ENCODE measurements at places on chromosomes 4 and X.

DNA sequence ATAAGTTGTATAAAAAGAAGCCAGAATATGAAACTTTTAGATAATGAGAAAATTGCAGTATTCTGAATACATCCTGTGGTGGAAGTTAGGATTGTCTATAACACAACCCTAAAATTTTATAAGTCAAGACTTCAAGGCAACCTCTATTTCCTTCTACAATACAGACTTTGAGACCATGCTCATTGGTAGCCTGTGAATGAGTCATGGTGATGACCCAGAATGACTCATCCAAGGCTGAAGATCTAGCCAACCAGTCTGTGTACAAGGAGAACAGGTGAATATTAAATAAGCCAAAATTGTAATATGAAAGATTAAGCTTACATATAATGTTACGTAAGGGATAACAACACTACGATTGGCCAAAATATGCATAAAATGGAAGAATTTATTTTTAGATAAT lies 475.9 kb upstream of the GALNT7 start:
- no peak for DNase-seq

DNA sequence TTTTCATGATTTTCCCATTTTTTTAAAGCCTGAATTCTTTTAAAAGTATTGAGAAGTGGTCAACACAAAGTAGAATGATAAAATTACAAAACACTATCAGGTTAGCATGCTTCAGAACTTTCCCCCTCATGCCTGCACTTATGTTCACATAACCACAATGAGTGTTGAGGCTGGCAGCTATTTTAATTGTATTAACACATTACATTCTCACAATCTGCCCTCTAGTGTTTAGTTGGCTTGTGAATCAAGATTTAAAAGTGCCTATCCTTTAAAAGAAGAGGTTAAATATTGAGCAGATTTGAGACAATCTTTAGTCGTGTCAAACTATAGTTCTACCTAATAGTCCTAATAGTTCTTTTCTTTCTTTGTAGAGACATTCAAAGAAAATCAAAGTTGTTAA lies 93.6 kb upstream of the NAP1L5 start:
- DNase-seq: peak; percentile 43

DNA sequence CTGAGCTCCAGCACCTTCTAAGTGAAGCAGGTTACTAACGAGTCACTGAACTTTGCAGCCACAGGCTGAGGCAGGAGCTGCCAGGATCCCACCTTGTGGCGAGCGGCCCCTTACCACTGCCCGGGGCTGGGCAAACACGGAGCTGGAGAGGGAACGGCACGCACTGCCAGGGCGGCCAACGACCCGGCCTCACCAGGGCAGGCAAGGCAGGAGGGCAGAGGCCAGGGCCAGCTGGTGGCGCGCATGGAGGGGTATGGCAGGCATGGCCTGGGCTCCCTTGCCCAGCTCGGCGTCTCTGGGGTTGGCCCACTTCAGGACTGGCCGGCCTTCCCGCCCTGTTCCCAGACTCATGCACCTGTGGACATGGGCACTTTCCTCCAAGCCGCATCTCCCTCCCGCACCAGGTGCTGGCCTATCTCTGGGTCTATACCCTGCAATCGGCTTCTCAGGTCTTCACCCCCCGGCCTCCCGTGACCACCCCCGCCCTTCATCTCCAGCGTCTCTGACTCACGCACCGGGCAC lies 64.9 kb downstream of the FAM53A start:
- no peak for DNase-seq

DNA sequence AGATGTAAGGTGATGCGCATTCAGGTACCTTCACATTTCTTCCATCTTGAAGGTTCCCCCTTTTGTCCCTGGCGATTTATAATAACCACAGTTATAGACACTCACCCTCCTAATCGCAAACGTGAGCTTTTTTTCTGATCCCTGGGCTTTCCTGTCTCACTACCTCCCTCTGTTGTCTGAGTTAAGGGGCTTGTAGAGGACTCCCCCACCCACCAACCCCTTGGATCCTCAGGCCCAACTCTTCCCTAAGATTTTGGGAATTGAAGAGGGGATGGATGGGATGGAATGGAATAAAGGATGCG lies 1.4 kb downstream of the CNKSR2 start:
- DNase-seq: no peak

DNA sequence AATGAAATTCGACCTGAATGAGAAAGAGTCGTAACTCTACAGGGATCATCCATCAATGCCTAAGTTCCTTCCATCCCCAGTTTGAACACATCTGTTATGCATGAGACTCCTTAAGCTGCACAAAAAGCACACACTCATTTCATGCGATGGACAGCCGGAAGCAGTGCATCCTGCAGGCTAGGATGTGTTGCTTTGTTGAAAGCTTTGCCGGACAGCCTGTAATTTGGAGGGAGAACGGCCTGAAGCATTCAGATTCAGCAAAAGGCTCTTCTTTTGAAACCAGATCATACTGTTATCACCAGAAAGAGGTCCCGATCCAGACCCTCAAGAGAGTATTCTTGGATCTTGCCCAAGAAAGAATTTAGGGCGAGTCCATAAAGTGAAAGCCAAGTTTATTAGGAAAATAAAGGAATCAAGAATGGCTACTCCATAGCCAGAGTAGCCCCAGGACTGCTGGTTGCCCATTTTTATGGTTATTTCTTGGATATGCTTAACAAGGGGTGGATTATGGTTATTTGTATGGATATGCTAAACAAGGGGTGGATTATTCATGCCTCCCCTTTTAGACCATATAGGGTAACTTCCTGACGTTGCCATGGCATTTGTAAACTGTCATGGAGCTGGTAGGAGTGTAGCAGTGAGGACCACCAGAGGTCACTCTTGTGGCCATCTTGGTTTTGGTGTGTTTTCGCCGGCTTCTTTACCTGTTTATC lies 48.1 kb upstream of the DHRSX start:
- peak; percentile 4 for DNase-seq

DNA sequence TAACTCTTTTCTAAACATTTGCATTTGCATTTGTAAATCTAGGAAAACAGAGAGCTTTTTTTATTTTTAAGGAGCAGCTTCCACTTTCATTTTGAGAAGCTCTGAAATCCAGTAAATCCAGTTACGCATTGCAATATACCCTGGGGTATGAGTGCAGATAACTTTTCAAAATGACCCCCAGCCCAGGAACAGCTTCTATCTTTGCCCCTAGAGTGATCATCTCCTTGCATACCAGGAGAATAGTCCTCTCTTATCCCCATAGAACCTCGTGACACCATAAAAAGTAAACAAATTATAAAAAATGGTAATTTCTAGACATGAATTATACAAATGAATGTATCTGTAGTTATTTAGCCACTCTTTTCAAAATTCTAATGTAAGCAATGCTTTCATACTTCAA lies 292.2 kb upstream of the GALNT7 start:
- no peak for DNase-seq

DNA sequence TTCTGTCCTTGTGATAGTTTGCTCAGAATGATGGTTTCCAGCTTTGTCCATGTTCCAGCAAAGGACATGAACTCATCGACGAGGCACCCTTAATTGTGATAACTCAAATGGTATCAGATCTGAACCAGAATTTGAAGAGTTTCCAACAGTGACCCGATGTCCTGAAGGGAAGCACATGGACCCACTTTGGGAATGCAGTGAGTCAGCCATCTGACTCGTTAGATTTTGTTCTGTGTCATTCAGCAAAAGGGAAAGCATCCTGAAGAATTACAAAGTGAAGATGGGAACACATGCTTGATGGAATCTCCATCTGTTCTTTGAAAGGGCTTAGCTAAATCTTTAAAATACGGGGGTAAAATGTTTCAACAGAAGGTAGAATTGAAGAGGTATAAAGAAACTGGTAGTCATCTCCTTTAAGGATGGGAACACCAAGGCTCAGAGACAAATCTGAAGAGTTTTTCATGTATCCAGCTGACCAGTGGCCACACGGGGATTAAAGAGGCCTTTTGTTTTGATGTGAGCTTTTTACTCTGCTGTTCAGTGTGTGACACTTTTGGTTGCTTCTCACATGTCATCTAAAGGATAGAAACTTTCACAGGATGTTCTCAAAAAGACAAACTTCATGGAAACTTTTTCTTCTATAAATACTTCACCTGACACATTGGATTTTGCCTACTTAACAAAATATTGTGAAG lies 393.8 kb downstream of the INPP4B start:
- DNase-seq: peak; percentile 51

GRCh38 chr4:41156574-41156973 lies 57.8 kb downstream of the APBB2 start:
- peak; percentile 62 for DNase-seq

All from fibroblast of upper back skin (primary cell).